ENCODE measurements at places on chromosomes 3 and 15.

DNA sequence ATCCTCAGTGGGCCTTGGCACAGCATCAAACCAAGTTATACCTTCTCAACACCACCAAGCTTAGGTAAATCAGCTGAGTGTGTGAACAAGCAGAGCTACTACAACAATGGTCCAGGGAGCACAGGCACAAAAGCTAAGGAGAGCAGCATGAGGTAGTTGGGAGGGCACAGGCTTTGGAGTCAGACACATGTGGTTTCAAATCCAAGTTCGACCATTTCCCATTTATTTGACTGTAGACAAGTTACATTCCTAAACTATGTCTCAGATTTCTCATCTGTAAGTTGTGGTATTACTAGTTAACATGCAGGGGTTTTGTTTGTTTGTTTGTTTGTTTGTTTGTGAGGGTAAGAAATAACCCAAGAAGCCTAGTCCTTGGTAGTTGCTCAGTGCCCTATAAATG lies 46.9 kb downstream of the MLH1 start:
- DNase-seq, result no peak

- peak; percentile 51 for DNase-seq
Measured at GRCh38 chr15:67836477-67836876, 3.4 kb downstream of the RNU6-1 start.

DNA sequence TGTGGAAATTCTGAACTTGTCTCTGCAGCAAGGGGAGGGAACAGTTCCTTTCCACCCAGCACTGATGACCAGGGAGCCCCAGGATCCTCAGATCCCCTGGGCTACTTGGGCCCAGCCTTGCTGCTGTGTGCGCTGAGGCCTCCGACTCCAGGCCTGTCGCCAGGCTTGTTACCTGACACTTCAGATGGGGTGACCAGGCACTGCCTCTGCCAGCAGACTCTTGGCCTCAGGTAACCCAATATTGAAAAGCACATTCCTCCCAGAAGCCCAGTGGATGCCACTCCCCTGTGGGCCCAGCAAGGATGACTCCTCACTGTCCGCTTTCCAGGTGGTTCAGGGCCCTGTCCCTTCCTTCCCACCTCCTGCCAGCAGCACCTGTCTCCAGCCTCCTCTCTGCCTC lies 3.5 kb upstream of the PLA2G4E start:
- DNase-seq, result no peak

GRCh38 chr3:45907769-45908705 lies 21.7 kb downstream of the CCR9 start:
- DNase-seq, result no peak

- DNase-seq, result no peak
Measured at GRCh38 chr3:105988540-105989212, 119.9 kb upstream of the CBLB start.

DNA sequence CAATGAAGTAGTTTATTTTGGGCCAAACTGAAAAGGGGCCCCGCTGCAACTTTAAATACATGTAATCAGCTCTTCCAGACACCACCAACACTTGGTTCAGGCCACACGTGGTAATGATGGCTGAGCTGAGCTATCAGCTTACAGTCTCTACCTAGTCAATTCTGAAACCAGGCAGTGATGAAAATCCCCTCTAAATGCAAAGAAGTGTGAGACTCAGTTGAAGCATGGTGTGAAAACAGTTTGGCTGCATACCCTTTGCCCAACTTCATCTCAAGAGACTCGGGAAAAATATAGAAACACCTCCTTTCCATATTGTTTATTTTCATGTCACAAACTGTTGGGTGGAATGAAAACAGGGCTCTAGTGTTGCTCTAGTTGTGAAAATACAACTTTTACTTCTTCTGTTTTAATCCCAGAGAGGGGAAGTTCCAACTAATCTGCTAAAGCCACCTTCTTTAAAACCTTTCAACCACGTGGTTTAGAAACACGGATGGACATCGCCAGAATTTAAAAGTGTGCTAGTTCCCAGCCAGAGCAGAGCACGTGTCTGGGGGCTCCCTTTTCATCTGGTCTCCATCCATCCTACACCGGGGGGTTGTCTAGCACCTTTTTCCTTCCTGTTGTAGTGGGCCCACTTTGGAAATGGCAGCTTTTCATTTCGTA lies 229.1 kb downstream of the EPHB1 start:
- DNase-seq, result no peak

GRCh38 chr3:94158512-94158911 lies 95.7 kb downstream of the NSUN3 start:
- DNase-seq, result no peak

- DNase-seq, result no peak
Measured at GRCh38 chr3:74273091-74273490, 341.4 kb downstream of the CNTN3 start.
